ENCODE measurements at places on chromosomes 16 and 17.
A peak's percentile ranks its signal among the peaks of the same experiment; 100 is the strongest.

DNA sequence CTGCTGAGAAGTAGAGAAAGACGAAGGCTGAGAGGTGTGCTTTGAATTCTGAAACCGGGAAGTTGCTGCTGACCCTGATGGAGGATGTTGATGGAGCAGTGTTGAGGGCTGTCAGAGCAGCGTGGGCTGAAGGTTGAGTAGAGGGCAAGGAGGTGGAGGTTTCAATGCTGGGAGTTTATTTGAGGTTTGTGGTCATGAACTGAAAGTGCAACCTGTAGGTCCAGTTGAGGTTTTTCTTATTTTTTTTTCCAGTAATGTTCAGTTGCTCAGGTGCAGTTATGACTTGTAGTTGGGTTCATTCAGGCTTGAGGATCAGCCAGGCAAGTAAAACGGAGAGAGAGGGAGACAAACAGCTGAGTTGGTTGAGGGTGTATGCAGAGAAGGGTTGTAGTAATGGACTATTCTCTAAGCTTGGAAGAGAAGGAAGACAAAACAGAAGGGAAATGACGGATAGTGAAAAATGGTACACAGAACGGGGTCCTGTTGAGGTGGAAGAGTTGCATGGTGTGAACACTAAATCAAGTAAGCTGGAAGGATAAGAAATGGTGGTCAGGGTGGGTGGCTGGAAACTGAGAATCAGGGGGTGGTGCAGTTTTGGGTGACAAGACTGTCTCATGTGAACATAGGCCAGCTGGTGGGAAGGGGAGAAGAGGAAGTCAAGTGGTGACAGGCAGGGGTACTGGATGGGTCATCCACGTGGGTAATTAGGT, 8.7 kb upstream of the UBE2G1 start:
- DNase-seq: no peak

GRCh38 chr16:30491744-30492308, 19.3 kb downstream of the ITGAL start:
- no peak for DNase-seq

DNA sequence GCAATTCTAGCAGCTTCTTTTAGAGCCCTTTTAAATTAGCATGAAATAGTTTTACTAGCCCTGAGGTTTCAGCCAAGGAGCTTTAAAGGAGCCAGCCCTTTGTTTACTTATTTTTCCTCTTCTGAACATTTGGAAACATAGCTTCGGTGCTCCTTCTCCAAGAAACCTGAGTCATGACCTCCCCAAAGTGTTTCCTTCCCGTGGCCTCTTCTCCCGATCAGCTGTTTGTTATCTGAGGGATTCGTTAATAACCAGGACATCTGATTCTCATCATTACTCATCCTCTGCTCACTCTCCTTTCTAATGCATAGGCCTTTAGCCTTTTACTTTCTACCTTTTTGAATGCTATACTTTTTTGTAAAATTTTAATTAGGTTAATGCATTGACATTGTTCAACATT, 204.5 kb downstream of the WWOX start:
- no peak for DNase-seq

GRCh38 chr17:73474370-73474988, 162.7 kb upstream of the CDC42EP4 start:
- DNase-seq: peak; percentile 46

DNA sequence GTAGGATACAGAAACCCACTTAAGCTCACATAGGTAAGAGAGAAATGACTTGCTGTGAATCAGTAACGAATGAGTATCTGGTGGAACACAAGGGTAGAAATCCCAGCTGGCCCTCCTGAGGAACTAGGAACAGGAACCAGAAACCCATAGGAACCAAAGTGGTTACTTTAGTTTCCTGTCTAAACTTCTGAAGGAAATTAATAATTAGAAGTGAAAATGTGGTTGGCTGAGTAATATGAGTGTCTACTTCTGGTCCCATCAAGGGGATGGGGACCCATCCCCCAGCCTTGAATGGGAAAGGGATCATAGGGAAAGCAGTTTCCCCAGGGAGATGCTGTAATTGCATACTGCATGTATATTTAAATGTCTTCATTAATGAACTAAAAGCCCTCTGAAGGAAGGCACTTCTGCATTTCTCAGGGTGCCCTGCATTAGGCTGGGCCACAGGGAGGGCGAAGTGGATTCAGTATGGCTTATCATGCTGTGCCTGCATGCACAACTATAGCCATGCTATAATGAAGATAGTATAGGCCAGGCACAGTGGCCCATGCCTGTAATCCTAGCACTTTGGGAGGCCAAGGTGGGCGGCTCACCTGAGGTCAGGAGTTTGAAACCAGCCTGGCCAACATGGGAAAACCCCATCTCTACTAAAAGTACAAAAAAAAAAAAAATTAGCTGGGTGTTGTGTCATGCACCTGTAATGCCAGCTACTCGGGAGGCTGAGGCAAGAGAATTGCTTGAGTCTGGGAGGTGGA, 45.6 kb downstream of the CYB5B start:
- DNase-seq: peak; percentile 62

- DNase-seq: no peak
These were observed 9.8 kb upstream of the TNRC6C start for GRCh38 chr17:77948690-77949114.

DNA sequence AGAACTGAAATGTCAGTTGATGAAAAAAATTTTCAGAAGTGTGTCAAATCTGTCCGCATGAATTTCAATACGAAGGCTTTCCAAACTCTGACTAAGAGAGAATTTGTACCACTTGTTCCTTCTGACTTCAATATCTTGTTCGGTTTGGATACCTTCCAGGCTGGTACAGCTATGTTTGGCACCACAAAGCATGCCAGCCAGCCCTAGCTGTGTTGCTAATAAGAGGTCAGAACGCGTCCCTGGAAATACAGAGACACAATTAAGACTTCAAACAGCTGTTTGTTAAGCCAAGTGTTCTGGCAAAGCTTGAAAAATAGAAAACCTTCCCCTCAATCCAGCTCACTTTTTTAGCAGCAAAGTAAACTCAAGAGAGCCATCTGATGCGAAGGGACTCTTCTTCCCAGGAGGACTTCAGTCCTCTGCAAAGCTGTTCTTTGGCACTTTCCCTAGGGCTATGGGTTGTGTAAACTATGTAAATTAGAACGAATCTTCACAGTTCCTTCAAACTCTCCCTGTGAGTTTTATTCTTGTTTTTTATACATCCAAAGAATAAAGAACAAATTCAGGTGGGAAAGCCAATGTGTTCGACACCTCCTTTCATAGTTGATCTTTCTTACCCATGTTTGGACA, 35.1 kb downstream of the GRB2 start:
- no peak for DNase-seq

DNA sequence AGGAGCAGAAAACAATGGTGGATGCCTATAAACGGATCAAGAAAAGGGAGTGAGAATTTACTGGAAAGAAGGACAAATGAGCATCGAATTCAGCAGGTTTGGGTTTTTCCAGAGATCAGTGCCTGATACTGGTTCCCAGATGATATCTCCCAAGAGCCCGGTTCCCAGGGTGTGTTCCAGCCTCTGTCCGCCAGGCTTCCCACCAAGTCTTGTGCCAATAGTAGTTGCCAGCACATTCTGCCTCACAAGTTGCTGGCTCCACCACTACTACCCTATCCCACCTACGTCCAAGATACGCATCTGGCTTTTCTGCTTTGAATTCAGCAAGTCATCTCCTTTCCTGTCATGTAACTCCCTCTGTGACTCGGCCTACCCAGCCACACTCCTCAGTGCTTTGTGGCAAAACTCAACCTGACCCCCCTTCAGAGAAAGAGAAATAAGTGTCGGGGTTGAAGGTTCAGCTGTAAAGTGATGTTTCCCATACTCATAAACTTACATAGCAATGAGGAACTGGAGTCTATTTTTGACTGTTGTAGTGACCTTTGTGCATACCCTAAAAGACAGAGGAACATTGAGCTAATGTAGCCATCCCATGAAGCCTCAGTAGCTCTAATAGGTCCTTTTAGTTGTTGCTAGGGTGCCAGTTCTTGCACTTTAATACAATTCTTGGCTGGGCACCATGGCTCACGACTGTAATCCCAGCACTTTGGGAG, 277.0 kb downstream of the IRX3 start:
- no peak for DNase-seq

DNA sequence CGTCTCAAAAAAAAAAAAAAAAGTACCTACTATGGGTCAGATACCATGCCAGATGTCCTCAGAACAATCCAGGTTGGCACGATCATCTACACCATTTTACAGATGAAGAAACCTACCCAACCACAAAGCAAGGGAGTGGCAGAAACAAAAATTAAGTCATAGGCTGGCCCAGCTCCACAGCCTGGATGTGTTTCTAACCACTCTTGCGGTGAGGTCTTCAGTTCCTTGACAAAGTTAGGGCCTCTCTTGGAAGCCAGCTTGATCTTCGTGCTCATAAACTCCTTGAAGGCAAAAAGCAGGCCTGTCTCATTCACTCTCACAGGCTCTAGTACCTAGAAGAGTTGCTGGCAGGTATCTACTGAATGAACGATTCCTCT, 6.2 kb downstream of the GGA2 start:
- peak; percentile 66 for DNase-seq

GRCh38 chr16:11405331-11406176, 60.3 kb downstream of the RMI2 start:
- no peak for DNase-seq

DNA sequence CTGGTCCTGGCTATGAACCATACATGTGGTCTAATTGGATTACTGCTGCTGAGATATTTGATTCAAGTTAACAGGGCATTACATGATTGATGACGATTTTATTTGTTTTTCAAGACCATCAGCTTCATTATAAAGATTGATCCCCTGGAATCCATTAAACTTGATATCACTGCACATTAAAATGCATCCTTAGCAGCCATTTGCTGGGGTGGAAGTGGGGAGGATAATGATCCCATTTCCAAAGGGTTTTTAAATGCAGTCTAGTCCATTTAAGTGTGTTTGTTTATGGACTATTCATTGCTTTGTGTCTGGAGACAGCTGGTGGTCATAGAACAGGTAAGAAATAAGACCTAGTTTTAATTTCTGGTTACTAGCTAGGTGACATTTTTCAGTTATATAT, 40.9 kb downstream of the ADAMTS18 start:
- DNase-seq: no peak

Measured in CD14-positive monocyte (primary cell).